ENCODE measurements at places on chromosomes 4 and X.

- DNase-seq: no peak
Measured at GRCh38 chrX:1401611-1402430, 9.9 kb upstream of the SLC25A6 start.

- DNase-seq: no peak
Measured at GRCh38 chr4:180160195-180160983, 2082.8 kb upstream of the TENM3 start.

GRCh38 chr4:10866666-10867065, 182.1 kb upstream of the CLNK start:
- no peak for DNase-seq

- no peak for DNase-seq
Measured at GRCh38 chrX:74372272-74372671, 49.0 kb upstream of the SLC16A2 start.

- DNase-seq: no peak
Measured at GRCh38 chr4:200936-201335, 76.6 kb downstream of the ZNF718 start.

DNA sequence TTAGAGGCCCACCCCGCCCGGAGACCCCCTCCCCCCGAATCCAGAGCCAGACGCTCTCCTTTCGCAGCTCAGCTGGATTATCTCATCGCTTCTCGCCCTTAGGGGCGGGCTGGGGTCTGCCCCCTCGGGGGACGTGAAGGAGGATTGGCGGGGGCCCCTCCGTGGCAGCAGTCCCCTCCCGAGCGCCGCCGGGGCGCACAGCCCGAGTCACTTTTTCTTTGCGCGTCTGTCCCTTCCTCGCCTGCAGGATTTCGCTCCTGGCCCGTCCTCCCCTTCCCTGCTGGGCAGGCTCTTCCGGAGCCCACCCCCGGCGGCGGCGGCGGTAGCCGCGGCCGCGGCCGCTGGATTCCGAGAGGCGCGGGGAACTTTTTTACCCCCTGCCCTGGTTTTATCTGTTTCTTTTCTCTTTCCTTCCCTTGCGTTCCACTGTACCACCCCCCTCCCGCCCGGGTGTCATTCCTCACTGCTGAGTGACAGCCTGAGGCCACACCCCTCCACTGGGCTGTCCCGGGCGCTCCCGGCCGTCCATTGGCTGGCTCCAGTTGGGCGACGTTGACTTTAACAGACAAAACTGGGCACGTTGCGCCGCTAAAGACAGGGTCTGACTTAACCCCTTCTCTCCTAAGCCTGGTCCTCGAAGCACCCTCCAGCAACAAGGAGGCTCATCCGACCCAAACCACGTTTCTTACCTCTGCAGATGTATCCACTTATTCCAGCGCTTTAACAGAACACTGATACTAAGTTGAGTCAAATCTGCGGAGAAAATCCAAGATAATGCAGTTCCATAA, 492 bp upstream of the NKX3-2 start:
- DNase-seq: no peak

DNA sequence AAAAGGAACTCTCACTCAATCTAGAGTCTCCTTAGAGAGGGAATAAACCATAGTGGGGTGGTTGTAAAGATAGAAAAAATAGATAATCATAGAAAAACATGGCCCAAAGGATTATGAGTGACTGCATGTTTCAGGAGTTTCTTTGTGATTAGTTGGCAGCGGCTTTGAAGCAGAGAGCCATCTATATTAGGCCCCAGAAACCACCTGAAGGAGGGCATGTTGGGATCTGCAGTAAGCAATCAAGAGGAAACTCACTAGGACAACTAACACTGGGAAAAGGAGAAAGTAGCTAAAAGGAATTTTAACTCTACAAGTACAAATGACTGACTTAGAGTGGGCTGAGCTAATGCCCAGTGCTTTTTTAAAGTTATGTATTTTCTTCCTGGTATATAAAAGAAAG, 269.2 kb upstream of the NRK start:
- no peak for DNase-seq

Data from effector CD8-positive, alpha-beta T cell (primary cell).